ENCODE measurements at places on chromosomes 7 and 10.

GRCh38 chr10:74871595-74872382 lies 45.4 kb downstream of the KAT6B start:
- no peak for DNase-seq

DNA sequence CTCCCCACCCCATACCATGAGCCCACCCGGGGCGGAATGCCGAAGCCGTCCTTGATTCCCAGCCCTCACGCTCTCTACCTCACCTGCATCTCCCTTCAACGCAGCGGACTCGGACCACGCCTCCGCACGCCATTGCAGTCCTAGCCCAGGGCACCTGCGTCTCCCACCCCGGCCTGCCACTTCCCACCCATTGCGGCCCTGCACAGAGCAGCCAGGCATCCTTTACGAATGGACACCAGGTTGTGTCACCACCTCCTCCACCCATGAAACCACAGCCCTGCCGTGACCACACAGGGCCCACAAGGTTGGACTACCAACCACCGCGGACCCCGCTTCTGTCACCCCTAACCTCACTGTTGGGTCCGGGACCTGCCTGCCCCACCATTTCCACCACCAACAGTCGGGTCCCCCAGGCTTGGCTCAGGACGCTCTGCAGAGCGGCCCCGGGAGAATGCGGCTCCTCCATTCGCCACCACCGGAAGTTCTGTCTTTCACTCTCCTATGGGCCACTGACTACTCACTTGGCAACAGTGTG lies 232.5 kb downstream of the MAD1L1 start:
- DNase-seq, result no peak

- DNase-seq, result no peak
Measured at GRCh38 chr10:111347386-111348013, 270.7 kb downstream of the ADRA2A start.

DNA sequence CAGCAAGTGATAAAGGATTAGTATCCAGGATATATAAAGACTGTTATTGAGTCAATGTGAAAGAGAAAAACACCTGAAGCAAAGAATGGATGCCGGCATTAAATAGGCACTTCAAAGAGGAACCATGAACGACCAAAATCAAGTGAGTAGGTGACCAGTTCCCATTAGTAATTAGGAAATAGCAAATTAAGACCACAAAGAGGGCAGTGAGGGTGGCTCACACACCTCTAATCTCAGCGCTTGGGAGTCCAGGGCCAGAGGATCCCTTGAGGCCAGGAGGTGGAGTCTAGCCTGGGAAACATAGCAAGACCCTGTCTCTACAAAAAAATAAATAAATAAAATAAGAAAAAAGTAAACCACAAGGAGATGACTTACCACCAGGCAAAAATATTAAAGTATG lies 1.5 kb upstream of the ANTXRL start:
- no peak for DNase-seq

GRCh38 chr7:151312831-151313809 lies 28.5 kb upstream of the NUB1 start:
- DNase-seq, result no peak

DNA sequence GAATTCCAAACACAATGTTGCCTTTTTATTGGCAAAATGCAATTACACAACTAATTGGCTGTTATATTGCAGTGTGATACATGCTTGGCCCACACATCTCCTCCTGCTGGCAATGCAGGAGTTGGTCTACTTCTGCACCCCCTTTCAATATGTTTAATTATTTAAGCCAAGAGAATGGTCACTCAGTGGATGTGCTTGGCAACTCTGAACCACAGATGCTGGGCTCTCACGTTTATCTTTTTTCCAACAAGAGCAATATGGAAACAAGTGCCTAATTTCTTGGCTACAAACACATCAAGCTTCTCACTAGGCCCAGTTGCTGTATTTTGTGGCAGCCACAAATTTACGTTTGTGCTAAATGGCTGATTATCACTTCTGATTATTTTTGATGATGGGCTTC lies 1149.2 kb upstream of the CELF2 start:
- DNase-seq, result no peak

DNA sequence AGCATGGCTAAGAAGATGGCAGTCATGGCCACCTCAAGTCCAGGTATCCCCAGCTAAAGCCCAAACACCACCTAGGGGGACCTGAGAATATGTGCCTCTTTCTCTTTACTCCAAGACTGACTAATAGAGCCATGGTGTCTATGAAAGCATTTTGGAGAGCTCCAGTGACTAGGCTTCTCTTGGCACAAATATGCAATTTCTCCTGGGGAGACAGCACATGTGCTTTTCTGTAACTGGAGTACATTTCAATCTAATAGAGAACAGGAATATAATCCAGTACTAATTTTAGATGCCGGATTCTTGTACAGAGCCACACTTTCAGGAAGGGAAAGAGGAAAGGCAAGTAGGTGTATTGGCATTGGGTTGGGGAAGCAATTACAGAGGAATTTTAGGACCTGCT lies 260.1 kb downstream of the BMPER start:
- no peak for DNase-seq

GRCh38 chr10:58807629-58808022 lies 295.0 kb downstream of the BICC1 start:
- DNase-seq, result no peak

- DNase-seq, result no peak
Measured at GRCh38 chr7:16562456-16563220, 36.0 kb downstream of the LRRC72 start.

DNA sequence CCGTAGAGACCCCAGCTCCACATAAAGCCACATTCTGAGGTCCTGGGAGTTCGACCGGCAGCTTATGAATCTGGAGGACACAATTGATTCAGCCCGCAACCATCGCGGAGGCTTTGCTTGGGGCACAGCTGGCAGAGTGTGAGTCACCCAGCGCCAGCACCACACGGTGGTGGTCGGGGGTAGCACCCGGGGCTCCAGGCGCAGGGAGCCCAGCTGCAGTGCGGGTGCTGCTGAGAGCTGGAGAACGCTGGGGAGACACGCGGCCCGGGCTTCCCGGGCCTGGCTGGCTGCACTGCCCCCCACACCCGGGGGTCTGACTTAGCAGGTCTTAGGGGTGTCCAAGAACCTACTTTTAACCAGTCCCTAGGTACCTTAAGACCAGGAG lies 87.9 kb downstream of the PAXIP1 start:
- no peak for DNase-seq

DNA sequence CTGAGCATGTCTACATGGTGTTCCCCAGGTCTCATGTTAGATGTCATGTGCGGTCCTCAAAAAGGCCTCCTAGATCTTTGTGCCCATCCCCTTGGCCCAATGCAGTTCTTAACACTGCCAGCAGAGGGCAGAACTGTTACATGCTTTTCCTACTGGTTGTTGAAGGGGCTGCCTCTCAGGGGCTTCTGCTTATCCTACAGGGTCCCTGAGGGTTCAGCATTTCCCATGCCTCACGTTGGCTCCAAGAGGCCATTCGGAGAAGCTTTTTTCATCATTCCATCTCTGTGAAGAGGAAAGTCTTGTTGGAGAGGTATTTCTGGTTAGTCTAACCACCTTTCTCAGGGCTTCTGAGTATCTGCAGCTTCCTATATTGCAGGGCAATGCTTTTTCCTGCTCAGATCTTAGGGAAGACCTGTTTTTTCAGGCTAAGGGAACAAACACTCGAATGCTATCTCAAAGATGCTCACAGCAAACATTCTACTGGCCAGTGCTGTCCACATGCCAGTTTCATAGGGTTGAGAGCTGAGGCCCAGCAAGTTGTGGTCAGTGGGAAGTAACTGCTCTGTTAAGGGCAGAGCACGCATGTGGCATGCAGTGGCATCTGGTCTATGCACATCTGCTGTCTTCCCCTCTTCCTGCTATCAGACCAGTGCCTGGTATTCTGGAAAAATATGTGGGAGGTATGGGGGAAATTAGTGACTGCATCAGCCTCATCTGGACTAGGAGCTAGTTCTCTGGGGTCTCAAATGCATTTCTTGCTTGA lies 31.5 kb downstream of the MBL2 start:
- DNase-seq, result peak; percentile 2

DNA sequence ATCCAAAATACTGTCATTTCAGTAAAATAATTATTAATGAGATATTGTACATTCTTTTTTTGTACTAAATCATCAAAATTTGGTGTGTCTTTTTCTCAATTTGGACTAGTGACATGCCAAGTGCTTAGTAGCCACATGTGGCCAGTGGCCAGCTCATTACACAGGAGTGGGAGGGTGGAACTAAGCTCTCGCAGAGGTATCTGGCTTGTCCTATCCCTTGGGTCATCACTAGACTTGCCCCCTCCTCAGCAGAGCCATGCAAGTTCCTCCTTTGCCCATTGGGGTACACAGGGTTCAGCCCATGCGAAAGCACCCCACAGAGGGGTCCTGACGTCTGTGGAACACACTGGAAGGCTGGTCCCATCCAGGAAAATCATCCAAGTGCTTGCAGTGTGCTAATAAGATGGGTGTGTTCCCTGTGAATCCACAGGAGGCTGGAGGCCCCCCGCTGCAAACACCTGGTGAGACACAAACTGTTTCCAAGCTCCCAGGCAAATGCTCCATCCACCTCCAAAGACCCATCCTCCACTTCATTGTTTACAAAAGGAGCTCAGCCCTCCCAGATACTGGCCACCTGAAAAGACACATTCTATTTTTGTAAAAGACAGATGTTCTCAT lies 1.3 kb downstream of the ARHGAP22 start:
- no peak for DNase-seq

GRCh38 chr10:125638555-125638954 lies 44.4 kb downstream of the TEX36 start:
- no peak for DNase-seq

DNA sequence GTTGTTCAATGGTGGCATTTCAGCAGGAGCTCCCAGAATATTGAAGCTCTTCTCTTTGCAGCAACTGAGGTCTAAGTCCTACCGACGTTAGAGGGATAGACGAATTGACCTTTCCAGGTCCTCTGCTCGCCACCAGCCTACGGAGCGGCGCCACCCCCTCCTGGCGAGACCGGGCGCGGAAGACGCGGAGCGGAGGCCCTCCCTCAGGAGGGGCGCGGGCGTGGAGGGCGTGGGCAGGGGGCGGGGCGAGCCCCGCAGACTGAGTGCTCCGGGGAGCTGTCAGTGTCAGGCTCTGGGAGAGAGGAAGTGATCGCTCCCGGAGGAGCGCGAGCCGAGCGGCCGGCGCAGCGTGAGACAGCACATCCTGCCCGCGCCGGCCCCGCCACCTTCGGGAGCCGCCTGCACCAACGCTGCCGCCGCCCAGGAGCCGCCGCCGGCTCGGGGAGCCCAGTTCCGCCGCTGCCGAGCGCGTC lies at the start of gene DYNC1I1:
Gene DYNC1I1 (plus strand): TSS at position 257 of the 473 bp plus-strand sequence. CDS start 32,176 bp downstream, outside the sequence.
- DNase-seq, result peak; percentile 0

DNA sequence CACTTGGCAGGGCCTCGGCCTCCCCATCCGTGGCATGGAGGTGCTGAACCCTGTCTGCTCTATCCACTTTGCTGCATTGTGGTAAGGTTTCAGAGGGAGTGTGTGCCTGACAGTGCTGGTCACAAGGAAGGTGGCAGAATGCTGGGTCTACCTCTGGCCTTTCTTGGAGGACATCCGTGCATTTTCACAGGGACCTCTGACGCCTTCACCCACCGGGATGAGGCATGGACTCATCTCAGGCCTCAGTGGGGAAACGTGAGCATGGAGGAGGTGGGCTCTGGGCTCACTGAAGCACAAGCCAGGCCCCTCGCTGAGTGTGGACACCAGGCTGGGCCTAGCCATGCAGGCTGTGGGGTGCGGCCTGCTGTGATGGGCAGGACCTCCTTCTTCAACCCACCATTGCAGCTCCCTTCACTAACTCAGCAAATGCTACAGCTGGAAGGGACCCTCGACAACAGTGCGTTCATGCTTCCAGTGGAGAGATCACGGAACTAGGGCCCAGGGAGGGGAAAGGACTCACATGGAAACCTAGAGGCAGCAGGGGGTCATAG lies 8.6 kb downstream of the TBATA start:
- DNase-seq, result no peak

- DNase-seq, result no peak
Measured at GRCh38 chr10:13105184-13105583, 5.2 kb downstream of the OPTN start.

DNA sequence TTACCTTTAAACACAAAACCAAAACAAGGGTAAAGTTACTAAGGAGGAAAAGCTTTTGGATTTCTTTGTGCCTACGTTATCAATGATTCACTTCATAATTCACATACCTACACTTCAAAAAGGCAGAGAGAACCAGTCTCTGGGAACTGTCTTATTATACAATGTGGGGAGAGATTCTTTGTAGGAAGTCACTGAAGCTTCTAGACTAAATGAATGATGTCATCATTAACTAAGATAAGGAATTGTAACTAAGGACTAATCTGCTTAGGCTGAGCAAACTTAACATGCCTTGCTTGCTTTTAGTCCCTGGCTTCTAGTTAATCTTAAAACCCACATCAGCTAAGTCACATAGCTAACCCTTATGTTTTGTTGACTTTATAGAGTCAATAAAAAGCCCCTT lies 771.2 kb downstream of the NXPH1 start:
- no peak for DNase-seq

DNA sequence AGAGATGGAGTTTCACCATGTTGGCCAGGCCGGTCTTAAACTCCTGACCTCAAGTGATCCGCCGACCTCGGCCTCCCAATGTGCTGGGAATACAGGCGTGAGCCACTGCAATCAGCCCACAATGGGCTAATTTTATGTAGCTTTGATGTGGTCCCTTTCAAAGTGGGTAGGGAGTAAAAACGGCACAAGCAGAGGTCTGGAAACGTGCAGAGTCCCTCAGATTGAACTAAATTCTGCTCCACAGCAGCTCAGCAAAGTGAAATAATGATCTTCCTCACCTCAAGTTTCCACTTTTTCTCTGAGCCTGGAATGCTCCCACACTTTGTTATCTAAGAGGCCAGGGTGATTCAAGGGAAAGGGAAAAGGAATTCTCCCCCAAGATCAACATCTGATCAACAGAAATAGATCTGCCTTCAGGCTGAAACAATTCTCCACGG lies 6.1 kb downstream of the CCDC3 start:
- no peak for DNase-seq

- no peak for DNase-seq
Measured at GRCh38 chr7:78437118-78437517, 638.5 kb downstream of the PHTF2 start.

GRCh38 chr10:1652151-1652550 lies 85.2 kb downstream of the ADARB2 start:
- no peak for DNase-seq

GRCh38 chr10:67107670-67108069 lies 181.8 kb downstream of the LRRTM3 start:
- DNase-seq, result no peak

DNA sequence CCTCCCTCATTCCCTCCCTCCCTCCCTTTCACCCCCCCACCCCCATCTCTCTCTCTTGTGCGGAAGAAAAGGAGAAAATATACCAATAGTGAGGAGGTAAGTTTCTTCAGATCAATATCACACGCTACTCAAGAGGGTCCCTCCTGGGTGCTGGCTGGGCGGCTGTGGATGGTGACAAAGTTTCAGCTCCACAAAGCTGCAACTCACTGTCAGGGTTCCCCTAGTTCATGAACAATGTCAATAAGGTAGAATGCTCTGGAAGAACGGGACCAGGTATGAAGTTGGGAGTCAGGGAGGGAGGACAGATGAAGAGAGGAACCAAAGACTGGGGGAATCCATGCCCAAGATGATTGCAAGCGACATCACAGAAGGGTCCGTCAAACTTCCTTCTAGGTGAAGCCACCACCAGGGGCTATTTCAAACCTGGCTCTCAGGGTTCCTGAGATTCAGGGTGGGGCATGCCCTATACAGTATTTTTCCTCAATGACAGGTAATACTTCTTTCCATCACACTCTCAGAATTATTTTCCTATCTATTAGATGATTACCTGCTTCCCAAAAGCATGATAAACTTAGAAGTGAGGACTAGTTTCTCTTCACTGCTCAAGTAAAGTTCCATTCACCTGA lies 1.4 kb upstream of the PDE1C start:
- no peak for DNase-seq

GRCh38 chr10:96436035-96436434 lies 77.2 kb upstream of the OPALIN start:
- no peak for DNase-seq

- no peak for DNase-seq
Measured at GRCh38 chr10:79274279-79275104, 72.8 kb upstream of the PPIF start.

All from stimulated activated CD4-positive, alpha-beta T cell treated with anti-CD3 and anti-CD28 coated beads, Interleukin-1b, Interleukin-23, amount 100 ng/mL, for 4 hours (primary cell).